ENCODE measurements at places on chromosomes 5 and 9.

DNA sequence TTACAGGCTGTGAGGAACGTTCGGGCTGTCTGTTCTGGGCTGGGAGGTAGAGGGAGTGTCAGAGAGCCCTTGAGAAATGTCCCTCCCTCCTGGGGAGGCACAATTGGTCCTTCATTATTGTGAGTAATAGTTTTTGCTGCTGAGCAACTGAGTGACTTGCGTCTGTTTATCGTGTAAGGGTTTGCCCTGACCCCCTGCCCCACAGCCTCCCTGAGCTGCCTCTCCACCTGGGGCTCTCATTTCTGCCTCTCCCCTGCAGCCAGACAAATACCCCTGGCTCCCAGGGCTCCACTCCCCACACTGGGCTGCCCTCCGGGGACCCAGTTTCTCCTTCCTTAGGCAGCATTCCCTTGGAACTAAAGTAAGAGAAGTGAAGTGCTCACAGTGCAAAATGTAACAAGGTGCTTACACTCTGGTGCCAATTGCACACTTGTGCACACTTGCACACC, 174.9 kb upstream of the MVB12B start:
- DNase-seq: no peak

- no peak for DNase-seq
These were observed 142.4 kb downstream of the C9orf152 start for GRCh38 chr9:110065532-110065931.

- no peak for DNase-seq
These were observed 616.0 kb downstream of the ACTL7B start for GRCh38 chr9:108239696-108240321.

DNA sequence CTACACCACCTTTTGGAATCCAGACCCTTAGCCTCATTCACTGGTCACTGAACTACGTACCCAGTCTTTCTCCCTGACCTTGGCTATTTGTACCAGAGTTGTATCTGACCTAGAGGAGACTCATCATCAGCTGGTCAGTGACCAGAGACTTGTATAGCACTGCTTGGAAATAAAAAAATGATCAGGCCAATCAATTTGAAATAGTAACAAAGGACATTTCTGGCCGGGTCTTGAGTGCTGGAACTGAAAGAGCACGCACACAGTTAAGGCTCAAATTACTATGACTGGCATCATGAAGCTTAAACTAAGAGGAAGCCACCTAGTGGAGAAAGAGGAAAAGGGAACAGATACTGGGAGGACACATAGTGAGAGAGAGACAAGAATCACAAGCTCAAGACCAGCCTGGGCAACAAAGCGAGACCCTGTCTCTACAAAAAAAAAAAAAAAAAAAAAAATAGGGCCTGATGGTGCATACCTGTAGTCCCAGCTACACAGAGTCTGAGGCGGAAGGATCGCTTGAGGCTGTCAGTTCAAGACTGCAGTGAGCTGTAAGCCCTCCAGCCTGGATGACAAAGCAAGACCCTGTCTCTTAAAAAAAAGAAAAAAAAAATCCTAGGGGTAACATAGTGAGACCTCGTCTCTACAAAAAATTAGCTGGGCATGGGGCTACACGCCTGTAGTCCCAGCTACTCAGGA, 12.8 kb upstream of the SRP19 start:
- DNase-seq: no peak

DNA sequence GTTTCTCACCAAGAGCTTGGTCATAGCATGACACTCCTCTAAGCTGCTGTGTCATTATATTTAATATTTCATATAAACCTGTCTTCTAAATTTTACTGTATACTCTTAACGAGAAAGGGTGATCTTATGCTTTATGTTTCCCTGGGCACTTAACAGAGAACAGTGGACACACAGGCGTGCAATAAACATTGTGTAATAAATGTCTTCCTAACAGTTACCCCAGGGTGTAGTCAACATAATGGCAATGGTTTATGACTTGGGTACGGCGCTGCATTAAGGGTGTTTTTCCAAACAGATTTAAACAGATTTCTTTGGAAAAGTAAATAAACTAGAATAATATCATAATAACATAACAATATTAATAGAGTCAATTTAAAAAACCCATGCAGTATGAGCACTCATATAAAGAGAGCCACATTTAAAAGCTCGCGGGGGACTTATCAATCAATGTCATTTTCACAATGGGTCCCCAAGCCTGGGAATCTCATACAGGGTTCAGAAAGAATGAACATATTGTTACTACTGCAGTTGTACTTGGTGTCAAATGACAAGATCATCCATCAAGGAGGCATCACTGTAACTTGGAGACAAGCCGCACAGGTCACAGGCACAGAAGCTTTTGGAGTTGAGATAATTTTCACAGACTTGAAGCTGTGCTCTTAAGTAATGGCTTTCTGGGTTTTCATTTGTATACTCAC, 376.4 kb downstream of the CTNND2 start:
- DNase-seq: no peak

DNA sequence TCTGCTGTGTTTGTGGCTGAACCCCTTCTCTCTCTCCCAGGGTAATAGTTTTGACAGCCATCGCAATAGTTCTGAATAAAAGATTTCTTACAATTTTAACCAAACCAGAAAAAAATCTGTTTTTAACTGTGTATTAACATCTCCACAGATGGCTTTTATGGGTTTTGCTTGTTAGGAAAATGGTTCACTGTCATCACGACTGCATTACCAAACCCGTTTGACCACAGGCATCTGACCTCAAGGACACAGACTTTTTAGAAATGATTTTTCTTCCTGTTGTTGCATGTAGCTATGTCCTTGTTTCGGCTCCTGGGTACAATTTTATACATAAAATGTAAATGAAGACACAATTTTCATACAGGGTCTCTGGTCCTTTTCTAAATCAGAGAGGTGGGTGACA, 316.1 kb downstream of the IRX1 start:
- DNase-seq: no peak

GRCh38 chr5:172235827-172236736, 42.1 kb downstream of the EFCAB9 start:
- DNase-seq: no peak

GRCh38 chr5:42621662-42622061, 135.0 kb upstream of the CCDC152 start:
- DNase-seq: no peak

DNA sequence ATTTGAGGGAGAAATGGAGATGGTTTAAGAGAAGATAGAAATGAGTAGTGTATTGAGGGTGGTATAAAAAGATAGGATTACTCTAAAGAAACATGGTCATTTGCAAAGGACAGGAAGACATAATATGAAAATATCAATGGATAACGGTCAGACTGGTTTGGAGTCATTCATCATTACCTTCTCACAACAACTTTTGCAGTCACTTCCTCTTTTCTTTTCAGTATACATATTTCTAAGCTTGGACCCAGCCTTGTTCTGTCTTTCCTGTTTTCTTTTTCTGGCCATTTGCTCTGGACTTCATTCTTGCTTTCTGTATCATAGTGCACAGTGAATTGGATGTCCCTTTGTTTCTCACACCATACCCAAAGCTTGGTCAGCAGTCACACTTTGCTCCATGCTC, 966.5 kb upstream of the TYRP1 start:
- DNase-seq: no peak

DNA sequence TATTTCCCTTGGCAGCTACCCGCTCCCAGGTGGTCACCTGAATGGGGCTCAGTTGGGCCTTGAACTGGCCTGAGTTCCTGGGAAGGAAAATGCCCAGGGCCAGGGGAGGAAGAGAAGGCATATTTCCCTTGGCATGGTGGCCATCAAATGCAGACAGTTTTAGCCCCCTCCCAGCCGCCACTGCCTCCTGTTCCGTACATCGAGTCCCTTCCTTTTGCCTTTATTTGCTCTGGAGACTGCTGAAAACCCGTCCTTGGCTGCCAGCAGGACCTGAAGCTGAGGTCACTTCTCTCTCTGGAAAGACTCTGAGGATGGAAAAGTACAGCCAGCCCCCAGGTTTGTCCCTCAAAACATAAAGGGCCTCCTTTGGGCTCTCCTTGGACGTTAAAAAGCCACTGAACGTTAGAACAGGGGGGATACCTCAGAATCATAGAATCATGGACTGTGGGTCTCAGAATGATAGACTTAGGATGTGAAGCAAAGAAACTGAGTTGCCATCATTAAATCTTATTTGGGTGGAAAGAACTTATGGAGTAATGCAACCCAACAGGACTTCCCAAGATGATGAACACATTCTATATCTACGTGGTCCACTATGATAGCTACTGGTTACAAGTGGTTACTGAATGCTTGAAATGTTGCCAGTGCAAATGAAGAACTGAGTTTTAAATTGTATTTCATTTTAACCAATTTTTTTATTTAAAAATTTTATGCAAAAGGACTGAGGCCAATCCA, 7.1 kb downstream of the SPARC start:
- no peak for DNase-seq

DNA sequence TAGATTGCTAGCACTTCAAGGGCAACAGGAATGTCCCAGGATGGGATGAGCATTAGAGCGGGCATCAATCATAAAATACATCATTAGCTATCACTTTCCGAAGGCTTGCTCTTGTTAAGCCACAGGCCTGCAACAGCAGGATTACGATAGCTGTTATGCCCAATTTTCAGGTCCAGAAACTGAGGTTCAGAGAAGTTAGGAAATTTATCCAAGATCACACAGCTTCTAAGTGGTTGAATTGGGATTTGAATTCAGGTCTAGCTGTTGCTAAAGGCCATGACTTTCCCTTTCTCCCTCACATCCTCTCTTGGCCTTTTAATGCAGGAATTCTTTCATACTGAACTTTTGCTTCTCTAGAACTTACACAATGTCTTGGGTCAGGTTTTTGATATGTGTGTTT, 119.4 kb upstream of the ERCC6L2 start:
- DNase-seq: no peak

Data from NCI-H1436 treated with DMSO at 0.1 percent for 48 hours (cell line).